ENCODE measurements at places on chromosomes 2 and 18.

GRCh38 chr2:178333851-178334250 is 117.1 kb downstream of the PRKRA start:
- DNase-seq = no peak

DNA sequence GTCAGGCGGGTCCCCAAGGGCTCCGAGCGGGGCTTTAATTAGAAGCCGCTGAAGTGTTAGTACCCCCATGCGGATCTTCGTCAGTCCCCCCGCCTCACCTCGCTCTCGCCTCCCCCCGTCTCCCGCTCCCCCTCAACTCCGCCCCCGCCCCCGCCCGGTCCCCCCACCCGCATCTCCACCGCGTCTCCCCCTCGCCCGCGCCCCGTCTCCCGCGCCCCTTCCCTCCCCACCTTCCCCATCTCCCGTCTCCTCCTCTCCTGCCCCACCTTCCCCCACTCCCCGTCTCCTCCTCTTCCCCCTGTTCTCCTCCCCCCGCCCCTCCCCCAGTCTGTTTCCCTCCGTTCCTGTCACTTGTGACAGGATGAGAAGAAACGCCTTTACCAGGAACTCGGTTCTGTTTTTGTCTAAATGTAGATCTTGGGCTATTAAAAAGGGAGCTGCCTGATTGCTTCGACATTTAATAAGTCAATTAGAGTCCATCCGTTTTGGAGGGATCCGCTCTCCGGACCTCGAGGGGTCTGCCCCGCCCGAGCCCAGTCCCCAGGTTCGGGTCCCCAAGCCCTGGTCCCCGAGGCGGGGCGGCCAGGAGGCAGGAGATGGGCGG is 969 bp upstream of the ALKAL2 start:
- DNase-seq = no peak

DNA sequence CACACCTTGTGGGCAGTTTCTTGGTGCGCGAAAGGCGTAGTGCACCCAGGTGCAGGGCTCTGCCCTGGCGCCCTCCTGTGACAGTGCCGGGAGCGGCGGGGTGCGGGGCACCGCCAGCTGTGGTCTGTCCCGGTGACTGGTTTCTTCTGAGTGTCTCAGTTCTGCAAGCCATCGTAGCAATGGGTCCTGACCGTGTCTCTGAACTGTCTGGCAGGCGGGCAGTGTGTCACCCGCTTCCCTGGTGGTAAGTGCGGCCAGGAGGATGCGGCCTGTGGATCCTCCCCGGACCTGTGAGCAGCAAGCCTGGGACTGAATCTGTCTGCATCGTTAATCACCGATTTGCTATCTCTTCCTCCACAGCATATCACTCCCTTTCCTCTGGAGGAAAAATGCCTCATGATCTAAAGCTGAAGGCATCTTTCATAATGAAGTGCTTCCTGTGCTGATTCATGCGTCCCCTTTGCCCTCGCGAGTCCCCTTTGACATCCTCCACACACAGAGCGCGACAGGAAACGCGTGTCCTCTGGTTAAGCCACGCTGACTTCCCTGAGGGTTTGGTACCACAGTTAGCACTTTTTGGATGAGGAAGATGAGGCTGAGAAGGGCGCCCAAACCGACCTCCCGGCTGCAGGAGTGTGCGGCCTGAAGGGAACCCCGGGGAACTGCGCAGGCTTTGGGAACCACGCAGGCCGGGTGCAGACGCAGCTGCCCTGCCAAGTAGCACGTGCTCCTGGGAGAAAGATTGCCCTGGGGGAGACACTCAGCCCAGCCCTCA is 416.0 kb upstream of the HS6ST1 start:
- no peak for DNase-seq

- DNase-seq = no peak
Measured at GRCh38 chr18:45654677-45655076, 39.4 kb downstream of the SLC14A2 start.

- DNase-seq = no peak
Measured at GRCh38 chr2:18833941-18834340, 244.6 kb upstream of the NT5C1B start.

GRCh38 chr2:88250404-88250803 is 80.3 kb downstream of the THNSL2 start:
- no peak for DNase-seq

DNA sequence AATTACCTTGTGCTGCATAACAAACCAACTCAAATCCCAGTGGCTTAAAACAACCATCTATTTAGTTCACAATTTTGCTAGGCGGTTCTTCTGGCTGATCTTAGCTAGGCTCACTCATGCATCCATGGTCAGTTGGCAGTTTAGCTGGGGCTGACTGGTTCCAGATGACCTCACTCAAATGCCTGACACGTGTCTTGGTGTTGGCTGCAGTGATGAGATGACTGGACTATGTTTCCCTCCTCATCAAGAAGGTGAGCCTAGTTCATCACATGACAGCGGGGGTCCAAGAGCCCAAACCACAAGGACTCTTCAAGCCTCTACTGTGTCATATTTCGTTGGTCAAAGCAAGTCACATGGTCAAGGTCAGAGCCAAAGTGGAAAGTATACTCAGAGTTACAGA is 42.7 kb upstream of the ACTR3 start:
- DNase-seq = no peak
